ENCODE measurements at places on chromosomes 11 and 22.

DNA sequence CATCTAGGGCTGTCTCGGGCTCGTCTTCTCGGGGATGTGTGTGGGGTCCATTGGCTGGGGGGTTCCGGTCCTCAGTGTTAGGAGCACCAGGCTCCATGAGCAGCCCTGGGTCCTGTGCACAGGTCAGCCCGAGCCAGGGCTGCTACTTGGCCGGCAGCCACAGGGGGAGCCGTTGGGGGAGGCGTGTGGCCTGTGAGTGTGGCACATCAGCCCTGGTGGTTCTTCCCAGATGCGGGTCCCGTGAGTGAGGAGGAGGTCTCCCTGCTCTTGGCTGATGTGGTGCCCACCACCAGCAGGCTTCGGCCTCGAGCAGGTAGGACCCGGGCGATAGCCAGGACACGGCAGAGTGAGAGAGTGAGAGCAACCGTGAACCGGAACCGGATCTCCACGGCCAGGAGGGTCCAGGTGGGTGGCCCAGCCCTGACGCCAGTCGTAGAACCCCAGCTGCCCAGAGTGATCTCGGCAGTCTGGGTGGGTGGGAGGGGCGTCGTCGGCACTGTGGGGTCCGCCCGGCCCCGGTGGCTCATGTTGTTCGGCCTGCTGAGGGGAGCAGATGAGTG is 18.5 kb downstream of the IRF7 start:
- no peak for DNase-seq

GRCh38 chr11:133828871-133829270 is 16.4 kb downstream of the SPATA19 start:
- DNase-seq = no peak

DNA sequence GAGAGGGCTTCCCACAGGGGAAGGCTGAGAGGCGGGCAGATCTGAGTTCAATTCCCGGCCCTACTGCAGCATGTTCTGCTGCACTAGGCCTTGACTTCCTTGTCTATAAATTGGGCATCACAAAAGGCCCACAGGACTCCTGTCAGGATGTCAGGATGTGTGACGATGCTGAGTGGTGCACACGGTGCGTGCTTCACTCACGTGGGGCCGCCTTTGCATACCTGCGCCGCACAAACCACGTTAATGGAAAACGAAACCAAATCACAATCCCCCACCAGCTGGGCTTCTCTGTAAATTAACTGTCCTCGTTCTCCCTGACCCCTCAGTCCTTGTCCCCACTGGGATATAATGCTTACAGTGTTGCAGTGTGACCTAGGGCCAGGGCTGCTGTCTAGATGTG is 32.3 kb upstream of the TSPAN18 start:
- no peak for DNase-seq

DNA sequence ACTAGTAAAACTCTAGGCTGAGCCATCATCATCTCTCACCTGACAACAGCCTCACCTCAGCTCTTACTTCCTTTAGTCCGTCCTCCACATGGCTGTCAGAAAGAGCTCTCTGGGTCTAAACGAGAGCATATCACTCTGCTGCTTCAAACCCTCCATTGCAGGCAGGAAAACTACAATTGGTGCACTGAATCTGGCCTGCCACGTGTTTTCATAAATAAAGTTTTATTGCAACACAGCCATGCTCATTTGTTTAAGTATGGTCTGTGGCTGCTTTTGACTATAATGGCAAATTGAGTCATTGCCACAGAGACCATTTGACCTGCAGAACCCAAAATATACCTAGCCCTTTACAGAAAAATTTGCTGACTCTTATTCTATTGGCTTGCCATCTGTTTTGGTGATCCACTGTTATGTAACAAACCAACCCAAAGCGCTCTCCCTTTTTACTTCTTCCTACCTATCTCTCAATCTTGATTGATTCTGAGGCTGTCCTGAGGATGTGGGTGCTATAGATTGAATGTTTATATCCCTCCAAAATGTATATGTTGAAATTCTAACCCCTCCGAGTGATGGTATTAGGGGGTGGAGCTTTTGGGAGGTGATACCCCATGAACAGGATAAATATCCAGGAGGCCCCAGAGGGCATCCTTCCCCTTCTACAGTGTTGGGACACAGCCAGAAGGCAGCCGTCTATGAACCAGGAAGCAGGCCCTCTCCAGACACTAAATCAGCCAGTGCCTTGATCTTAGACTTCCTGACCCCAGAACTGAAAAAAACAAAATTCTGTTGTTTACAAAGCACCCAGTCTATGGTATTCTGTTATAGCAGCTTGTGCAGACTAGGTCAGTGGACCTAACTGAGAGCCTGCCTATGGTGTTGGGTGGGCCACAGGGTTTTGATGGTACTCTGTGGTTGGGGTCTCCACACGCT is 99.9 kb downstream of the PIWIL4 start:
- DNase-seq = no peak

- DNase-seq = no peak
These were observed 453.7 kb downstream of the INSC start for GRCh38 chr11:15568440-15568839.

DNA sequence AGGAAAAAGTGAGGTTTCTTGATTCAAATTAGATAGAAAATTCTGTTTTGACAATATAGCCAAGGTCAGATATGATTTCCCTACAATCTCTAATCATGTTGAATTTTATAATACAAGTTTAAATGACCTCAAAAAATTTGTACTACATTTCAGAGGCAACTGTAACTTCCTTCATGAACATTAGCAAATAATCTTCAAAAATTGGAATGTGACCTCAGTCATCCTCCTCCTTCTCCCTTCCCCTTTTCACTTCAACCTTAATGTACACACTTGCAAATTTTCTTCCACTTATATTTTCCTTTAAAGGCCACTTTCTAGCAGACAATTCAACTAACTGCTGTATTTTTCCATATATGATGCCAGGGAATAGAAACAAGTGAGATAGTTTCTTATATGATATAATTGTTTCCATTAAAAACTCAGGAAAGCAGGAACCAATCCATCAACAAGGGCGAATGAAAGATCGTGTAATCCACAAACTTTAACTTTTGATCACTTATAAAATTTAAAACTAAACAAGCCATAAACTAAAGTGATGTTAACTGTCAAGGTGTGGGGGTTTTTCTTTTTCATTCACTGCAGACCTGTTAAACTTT is 60.3 kb downstream of the MAML2 start:
- DNase-seq = no peak

- DNase-seq = no peak
These were observed 59.2 kb downstream of the NFAM1 start for GRCh38 chr22:42372976-42373375.

GRCh38 chr22:24483976-24484545 is 11.1 kb upstream of the UPB1 start:
- no peak for DNase-seq

GRCh38 chr22:37897807-37898206 is 8.3 kb upstream of the MICALL1 start:
- no peak for DNase-seq

DNA sequence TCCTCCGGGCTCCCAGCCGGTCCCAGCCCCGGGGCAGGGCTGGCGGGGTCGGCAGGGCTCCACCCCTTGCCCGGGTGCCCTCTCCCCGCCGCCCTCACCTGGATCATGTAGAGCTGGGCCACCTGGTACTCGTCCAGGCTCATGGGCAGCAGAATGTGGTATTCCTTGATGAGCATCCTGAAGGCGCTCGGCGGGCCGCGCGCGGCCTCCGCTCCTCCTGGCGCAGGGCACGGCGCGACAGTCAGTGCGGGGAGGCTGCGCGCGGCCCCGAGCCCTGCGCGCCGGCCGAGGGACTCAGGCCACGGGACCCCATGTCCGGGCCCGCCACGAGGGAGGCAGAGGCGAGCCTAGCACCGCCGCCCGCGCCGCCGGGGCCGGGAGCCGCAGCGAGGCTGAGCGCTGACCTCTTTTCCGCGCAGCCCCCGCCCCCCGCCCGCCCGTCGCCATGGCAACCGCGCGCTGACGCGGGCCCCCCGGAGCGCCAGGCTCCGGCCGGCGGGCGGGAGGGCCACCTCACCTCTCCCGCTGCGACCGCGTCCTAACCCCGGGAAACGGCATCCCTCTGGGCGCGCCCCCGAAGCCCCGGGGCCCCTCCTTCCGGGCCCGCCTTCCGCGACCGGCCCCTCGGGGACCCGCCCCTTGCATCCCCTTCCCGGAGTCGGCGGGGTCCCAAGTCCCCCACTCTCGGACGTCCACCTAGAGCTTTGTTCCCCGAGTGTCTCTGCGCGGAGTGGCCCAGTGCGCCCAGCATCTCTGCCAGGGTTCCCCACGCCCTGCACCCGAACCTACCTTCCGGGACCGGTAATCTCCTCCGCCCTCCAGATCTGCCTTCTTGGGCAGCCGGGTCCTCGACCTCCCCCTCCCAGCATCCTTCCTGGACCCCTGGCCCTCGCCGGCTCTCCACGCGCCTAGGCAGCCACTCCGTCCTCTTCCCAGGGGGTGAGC is 886 bp downstream of the PITPNM1 start:
- no peak for DNase-seq

GRCh38 chr22:35559354-35560005 is 18.8 kb downstream of the RASD2 start:
- DNase-seq = no peak

DNA sequence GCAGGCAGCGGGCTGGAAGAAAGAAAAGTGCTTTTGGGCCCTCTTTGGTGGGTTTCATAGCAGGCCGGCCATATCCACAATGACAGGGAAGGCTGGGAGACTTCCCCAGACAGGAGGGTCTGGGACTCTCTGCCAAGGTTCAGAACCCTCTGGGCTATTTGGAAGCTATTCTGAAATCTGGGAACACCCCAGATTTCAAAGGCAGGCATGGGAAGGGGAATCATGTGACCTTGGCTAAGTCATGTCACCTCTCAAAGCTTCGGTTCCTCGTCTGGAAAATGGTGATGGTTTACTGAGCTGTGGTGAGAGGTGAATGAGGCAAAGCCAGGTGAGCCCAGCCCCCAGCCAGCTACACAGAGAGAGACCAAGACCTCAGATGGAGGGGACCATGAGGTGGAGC is 4.6 kb downstream of the CASTOR1 start:
- no peak for DNase-seq

GRCh38 chr11:110056956-110057355 is 36.2 kb upstream of the ZC3H12C start:
- DNase-seq = no peak

GRCh38 chr11:82701847-82702520 is 31.7 kb downstream of the FAM181B start:
- DNase-seq = no peak

- DNase-seq = no peak
These were observed 193.7 kb downstream of the OPCML start for GRCh38 chr11:133338588-133338987.

DNA sequence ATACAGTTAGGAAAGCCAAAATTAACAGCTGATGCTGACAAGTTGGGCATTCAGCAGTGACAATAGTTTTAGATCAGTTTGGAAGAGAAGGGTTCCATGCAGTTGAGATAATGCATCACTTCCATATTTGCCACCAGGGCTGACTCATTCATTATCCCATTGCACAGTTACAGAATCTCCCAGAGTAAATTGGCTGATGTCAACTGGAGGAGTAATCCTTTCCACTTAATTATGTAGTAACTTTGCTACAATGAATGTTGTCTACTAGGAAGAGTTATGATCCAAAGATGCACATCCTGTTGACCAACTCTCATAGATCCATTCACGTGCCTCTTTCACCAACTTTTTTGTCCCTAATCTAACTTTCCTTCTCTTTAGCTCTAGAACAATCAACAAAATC is 123.3 kb upstream of the LUZP2 start:
- DNase-seq = no peak

GRCh38 chr11:7643314-7643713 is 30.0 kb downstream of the CYB5R2 start:
- DNase-seq = no peak

GRCh38 chr11:15852179-15852578 is 504.2 kb downstream of the SOX6 start:
- DNase-seq = no peak

- no peak for DNase-seq
These were observed 21.3 kb upstream of the CWF19L2 start for GRCh38 chr11:107478922-107479321.

DNA sequence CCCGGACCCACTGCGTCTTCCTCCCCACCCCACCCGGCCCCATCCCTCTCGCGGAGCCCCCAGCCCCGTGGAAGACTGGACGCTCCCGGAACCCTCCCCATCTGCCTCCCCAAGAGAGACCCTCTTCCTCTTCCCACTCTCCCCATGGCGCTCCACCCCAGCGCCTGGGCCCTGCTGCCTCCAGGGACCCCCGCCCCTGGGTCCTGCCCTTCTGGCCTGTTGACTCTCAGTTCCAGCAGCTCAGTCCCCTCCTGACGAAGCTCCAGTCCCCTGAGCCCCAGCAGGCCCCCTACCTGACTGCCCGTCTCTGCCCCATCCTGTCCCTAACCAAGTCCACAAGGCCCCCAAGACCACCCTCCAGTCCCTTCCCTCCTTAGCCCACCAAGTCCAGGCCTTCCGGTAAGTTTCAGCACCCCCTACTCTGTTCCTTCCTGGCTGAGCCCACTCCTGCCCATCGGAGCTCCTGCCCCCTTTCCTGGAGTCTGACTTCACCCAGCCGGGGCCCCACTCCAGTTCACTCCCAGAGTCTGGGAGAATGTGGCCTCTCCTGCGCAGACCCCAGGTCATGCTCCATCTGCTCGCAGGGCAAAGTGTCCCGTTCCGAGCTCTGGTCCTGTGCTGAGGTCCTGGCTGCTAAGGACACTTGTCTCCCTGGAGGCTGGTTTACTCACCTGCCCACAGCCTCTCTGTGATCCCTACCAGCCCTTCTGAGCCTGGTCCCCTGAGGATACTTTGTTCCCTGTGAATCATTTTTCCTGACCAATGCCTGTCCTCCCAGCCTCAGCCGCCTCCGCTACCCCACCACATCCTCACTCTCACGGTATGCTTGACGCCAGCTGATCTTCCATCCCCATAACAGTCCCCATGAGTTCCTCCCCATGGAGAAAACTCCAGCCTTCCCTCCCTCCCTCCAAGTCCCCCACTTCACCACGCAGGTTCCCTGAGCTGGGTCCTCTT is 722 bp downstream of the IFITM10 start:
- DNase-seq = no peak

- no peak for DNase-seq
These were observed 413.4 kb upstream of the LRRC4C start for GRCh38 chr11:41872870-41873269.

DNA sequence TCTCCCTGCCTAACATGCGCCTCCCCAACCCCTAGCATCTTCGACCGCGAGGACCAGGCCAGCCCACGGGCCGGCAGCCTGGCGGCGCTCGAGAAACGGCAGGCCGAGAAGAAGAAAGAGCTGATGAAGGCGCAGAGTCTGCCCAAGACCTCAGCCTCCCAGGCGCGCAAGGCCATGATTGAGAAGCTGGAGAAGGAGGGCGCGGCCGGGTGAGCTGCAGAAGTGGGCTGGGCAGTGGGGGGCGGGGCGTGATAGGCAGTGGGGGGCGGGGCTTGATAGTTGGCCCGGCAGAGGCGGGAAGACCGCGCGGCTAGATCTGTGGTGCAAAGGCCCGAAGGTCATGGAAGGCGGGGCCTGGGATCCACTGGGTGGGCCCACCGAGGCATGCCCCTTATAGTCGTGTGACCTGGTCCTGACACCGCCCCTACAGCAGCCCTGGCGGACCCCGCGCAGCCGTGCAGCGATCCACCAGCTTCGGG is 8.7 kb downstream of the SELENOM start:
- no peak for DNase-seq

DNA sequence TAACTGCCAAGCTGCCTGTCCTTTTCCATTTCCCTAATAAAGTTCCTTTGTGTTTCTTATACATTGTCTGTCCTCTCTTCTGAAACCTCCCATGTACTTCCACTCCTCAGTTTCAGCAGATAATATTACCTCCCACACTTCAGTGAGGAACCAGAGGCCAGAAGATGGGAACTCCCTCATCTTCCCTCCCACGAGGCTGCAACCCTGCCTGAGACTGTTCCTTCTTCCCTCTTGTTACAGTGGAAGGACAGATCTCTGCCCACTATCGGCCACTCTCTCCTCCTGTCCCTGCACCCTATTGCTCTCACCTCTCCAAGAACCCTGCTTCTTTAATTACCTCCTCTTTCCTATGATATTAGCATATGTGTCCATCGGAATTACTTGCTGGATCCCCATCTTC is 38.1 kb upstream of the SWAP70 start:
- DNase-seq = no peak
